ENCODE measurements at places on chromosomes 13 and 19. TPM values are rescaled to one million over a fixed set of nuclear protein-coding genes. Genes with fewer than 3 reads are reported as not detected.
A peak's percentile ranks its signal among the peaks of the same experiment; 100 is the strongest.

Gene WDR88
- not detected for total RNA-seq

Gene ASPDH
- total RNA-seq, result not detected

Gene C19orf85
- 0.23 TPM for total RNA-seq

Gene ZNF835
- not detected for total RNA-seq

Gene ATXN8OS
- total RNA-seq, result not detected

- H3K4me3 ChIP-seq, result no peak overlapping the region
- peaks cover 25% of the 10 kb centered on the region for H3K27me3 ChIP-seq
- DNase-seq, result no peak
- H3K4me1 ChIP-seq, result no peaks in the 10 kb centered on the region
- no peak overlapping the region for H3K27ac ChIP-seq
- no peaks in the 10 kb centered on the region for H3K36me3 ChIP-seq
Measured at GRCh38 chr13:78192716-78193115, 274.1 kb upstream of the EDNRB start.

DNA sequence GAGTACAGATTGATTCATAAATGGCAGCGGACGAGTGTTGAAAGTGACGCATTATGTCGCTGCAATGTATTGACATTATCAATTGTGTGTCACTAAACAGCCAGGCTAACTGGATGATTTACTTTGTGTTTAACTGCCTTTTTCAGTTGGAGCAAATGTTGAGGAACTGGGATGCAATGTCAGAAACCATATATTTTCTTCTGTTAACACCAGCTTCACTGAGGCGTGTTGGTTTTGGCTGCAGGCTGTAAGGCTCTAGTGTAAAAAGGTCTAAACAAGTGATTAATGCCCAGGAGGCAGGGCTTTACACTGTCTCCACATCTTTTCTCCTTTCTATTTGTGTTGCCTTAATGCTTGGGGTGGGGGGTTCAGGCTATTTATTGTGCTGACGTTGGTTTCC lies 80.1 kb downstream of the GGACT start:
- no peak overlapping the region for H3K27ac ChIP-seq
- no peak for DNase-seq
- no peaks in the 10 kb centered on the region for H3K4me1 ChIP-seq
- H3K4me3 ChIP-seq, result no peak overlapping the region
- peaks cover 10% of the 10 kb centered on the region for H3K36me3 ChIP-seq

DNA sequence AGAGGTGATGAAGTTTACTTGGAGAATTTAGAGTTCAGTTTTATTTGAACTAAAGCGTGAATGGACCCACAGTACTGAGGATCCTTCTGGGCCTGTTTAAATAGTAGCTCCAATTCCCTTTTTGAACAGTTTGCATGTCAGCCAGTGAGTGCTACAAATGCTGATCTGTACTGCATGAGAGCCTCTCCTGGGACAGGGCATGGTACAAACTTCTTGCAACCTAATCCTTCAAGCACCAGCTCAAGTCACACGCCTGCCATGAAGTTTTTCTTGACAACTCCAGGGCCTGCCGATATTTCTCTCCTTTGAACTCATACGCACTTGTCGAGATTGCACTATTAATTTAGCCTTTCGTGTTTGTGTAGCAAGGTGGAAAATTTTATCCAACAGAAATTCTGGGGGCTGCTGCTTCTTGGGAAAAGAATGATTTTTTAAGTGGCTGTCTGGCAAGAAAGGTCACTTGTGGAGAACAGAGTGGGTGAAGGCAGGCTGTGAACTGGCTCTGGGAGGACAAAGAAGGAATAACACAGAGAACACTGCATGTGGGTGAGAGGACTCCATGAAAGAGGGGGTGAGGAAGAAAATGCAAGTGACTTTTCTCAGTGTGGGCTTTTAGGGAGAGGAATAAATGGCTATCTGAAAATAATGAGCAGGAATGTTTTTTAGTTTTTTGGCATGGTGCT lies 192.5 kb downstream of the NDFIP2 start:
- DNase-seq, result no peak
- H3K27ac ChIP-seq, result no peak overlapping the region
- no peak overlapping the region for H3K4me3 ChIP-seq
- H3K27me3 ChIP-seq, result no peaks in the 10 kb centered on the region

DNA sequence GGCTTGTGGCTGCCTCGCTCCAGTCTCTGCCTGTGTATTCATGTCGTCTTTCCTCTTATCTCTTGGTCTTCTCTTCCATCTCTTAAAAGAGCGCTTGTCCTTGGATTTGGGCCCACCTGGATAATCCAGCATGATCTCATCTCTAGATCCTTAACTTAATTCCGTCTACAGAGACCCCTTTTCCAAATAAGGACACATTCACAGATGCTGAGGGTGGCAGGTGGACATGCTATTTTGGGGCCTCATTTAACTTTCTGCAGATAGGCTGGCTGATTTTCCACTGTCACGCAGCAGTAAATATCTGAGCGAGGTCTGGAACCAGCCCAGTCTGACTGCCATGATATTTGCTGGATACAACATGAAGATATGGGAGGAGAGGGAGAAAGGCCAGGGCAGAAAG lies 41.5 kb upstream of the TSHZ3 start:
- H3K4me3 ChIP-seq, result no peak overlapping the region
- no peak overlapping the region for H3K27ac ChIP-seq
- no peaks in the 10 kb centered on the region for H3K4me1 ChIP-seq

DNA sequence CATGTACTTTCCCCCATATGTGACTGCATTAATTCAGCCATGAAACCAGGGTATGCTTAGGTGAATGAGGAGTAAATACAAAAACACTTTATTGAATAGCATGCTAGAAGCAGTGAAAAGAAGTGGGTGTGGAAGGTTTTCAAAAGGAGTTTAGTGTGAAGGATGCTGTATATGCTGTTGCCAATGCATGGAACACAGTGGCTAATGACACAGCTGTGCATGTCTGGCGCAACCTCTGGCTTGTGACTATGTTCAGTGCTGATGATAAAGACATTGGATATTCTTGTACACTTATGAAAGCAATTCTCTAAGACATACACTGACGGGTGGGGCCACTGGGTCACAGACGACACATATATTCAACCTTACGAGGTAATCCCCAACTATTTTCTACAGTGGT lies 55.2 kb downstream of the SOX21 start:
- no peaks in the 10 kb centered on the region for H3K27me3 ChIP-seq
- H3K27ac ChIP-seq, result peak overlapping the region; percentile 21
- H3K4me3 ChIP-seq, result no peak overlapping the region
- peak; percentile 39 for DNase-seq

Data from MCF 10A (cell line).